ENCODE measurements at places on chromosomes 7 and 10.

GRCh38 chr10:21506351-21506750 lies 19.1 kb downstream of the SKIDA1 start:
- DNase-seq = no peak

- DNase-seq = no peak
Observed at GRCh38 chr7:85890244-85890811, 703.5 kb upstream of the SEMA3D start.

GRCh38 chr7:116551692-116552091 lies 26.9 kb downstream of the CAV1 start:
- no peak for DNase-seq

DNA sequence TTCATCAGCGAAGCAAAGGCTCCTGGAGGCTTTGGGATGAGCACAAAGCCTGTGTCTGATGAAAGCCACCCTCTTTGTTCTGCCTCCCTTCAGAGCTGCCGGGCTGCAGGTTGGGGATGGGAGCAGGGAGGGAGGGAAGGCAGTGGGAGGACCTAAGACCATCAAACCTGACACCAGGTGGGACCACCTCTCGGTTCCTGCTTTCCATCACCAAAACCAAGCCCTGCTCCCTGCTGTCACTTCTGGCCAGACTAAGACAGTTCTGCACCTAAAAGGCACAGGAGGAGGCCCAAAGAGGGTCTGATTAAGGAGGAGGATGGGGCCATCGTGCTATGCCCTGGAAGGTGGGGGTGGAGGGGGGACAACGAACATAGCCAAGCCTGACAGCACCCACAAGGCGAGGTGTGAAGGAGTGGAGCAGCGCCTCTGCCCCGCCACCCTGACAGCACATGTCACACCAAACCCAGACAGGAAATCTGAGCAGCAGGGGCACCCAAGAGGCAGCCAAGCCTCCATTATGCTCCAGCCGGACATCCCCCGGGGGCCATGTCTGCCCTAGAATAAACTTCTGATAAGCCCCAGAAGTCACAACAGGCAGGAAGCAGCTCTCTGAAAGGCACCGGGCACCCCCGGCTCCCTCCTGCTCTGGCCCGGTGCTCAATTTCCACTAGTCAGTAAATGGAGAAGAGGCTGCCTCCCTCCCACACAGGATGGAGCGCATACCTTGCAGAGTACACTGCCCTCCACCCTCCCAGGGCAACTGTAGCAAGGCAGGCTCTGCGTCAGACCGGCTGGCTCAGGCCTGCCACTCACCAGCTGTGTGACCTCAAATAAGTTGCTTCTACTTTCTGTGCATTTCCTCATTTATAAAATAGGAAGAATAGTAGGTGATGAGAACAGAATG lies 48.9 kb downstream of the DLG5 start:
- peak; percentile 20 for DNase-seq

DNA sequence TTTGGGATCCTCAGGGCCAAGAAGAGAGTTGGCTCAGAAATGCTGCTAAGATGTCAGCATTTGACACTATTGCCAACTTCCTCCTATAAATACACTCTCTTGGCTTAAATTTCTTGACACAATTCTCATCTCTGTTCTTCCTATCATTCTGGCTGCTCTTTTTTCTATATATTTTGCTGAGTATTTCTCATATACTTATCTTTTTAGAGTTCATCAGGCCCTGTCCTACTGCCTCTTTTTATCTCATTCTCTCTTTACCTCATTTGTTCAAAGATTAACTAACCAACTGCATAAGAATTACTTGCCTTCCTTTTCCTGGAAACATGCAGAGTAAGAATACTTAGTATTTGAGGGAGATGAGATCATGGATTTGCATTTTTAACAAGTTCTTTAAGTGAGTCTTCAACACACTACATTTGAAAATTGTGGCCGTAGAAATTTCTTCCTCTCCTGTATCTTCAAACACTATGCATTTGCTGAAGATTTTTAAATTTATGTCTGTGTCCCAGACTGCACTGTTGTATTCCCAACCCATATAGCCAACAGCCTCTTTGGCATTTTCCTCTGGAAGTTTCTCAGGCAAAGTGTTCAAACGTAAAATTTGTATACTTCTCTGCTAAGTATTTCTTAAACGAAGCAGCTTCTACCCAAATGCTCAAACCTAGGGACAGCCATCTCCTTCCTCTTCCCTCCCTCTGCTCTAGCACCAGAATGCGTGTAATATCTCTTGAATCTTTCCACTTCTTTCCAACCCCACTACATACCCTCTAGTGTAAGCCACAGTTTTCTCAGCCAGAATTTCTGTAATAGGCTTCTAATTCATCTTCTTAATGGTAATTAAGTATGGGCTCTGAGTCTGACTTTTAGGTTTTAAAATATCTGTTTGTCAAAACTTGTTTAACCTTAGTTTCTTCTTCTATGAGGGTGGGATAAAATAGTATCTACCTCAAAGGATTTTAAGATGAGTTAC lies 35.5 kb downstream of the ARL4A start:
- no peak for DNase-seq

DNA sequence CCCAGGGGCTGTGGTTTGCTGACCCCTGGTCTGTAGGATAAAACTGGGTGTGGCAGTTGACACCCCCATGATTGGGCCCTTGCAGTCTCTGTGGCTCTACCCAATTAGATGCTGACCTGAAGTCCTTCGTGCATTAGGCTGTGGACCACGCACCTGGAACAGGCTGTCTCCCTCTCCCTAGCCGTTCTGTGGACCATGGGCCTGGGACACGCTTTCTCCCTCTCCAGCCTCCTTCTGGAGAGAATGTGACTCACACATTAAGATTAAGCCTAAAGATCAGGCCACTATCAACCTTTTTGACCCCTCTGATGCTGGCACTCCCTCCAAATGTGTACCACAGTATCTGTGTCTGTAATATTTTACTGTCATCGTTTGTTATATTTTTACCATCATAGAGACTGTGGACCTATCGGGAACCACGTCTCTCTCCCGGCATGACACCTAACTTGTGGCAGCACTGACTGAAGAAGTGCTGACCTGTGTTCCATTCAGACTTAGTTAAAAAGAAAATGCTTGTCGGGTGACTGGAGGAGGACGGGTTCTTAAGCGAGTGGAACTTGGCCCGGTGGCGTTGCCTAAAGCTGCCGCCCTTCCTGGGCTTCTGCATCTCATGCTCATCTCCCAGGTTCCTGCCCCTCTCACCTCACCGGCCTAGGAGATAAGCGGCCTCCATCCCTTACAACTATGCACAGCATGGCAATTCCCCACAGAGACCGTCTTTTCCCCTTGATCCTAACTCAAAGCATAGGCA lies 92.8 kb downstream of the WDR37 start:
- no peak for DNase-seq

DNA sequence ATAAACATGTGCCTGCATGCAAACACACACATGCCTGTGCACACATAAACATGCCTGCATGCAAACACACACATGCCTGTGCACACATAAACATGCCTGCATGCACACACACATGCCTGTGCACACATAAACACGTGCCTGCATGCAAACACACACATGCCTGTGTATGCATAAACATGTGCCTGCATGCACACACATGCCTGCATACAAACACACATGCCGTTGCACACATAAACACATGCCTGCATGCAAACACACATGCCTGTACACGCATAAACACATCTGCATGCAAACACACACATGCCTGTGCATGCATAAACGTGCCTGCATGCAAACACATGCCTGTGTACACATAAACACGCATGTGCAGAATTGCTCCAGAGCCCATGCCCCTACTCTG lies 22.4 kb downstream of the NKX6-2 start:
- no peak for DNase-seq

DNA sequence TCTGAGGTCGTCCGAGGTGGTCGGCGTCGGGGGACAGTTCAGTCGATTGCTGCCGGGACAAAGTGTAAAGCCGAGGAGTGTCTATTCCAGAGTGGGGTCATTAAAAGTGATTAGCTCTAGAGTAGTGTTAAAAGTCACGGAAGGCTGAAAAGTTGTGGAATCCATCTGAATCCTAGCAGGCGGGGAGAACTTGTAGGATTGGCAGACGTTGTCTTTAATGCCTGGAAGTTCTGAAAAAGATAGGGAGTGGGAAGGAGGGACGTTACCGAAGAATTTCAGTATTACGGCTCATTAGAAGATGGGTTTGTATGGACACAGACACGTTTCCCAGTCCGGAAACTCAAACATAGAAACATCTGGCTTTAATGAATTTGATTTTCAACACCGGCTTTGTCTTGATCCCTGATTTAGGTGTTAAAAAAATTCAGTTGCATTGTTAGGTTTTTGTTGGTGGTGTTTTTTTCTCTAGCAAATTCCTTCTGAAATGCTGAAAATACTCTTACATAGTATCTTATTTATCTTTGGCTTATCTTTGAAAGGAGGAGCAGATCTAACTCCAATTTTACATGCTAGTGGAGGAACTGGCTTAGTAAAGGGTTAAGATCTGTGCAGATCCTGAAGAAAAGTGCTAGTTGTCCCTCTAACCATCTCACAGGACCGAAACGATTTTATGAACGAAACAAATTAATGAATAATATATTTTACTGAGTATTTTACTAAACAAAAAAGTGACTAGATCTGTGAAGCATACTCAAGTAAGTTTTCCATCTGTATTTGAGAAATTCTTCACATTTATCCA lies 900 bp downstream of the MKLN1 start:
- no peak for DNase-seq

DNA sequence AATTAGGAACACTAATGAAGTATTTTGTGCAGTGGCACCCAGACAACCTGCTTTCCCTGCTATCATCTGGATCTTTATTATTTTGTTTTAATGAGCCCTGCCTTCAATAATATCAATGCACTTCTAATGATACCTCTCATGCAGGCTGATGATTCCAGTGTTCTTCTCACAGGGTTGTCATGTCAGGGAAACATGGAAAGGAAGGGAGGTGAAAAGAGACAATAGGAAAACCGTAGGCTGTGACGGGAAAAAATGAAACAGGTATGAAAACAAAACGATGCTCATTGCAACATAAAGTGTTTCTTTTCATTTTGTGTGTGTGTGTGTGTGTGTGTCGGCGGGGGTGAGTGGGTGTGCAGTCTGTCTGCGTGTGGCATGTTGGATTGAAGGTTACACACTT lies 102.6 kb upstream of the CTBP2 start:
- DNase-seq = no peak

- DNase-seq = no peak
Observed at GRCh38 chr7:4700577-4701235, 18.6 kb downstream of the FOXK1 start.

DNA sequence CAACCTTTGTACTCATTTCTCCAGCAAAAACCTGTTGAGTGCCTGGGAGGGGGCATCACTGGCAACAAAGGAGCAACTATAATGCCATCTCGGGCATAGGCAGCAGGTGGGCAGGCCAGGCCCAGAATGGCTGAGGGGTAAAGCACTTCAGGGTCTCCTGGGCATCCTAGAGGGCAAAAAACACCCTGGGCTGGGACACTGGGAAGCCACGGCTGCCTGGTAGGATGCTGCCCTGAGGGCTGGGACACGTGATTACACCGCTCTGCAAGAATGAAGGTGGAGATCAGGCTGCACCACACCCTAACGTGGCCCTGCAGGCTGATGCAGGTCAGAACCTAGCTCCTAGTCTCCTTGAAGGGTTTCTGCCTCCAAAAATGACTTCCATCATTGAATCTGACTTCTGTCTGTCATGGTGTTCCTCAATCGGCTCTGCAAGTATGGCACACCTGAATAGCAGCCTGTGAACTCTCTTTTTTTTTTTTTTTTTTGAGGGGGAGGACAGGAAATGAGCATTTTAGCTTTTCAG lies 4.5 kb upstream of the TRAPPC14 start:
- DNase-seq = no peak

GRCh38 chr7:30931161-30931928 lies 19.7 kb downstream of the AQP1 start:
- no peak for DNase-seq

GRCh38 chr10:10460451-10460850 lies 557.2 kb upstream of the CELF2 start:
- DNase-seq = no peak

- no peak for DNase-seq
Observed at GRCh38 chr10:85593226-85593772, 773.3 kb downstream of the GRID1 start.

All from GM12878 (cell line).